Cardiac septum (tissue), 1 donor: ENCODE measurements at places on chromosomes 13 and 19. TPM values are rescaled to one million over a fixed set of nuclear protein-coding genes. Genes with fewer than 3 reads are reported as not detected.
A peak's percentile ranks its signal among the peaks of the same experiment; 100 is the strongest.

Gene TMEM59L
- 3.0 TPM for total RNA-seq

Gene RYR1
- 1.3 TPM for total RNA-seq

Gene PDX1
- not detected for total RNA-seq

Gene PLEKHG2
- 25.1 TPM for total RNA-seq

Gene DLEU7
- total RNA-seq = not detected

Gene NBEA
- total RNA-seq = 27.3 TPM

Gene CBY2
- total RNA-seq = not detected

DNA sequence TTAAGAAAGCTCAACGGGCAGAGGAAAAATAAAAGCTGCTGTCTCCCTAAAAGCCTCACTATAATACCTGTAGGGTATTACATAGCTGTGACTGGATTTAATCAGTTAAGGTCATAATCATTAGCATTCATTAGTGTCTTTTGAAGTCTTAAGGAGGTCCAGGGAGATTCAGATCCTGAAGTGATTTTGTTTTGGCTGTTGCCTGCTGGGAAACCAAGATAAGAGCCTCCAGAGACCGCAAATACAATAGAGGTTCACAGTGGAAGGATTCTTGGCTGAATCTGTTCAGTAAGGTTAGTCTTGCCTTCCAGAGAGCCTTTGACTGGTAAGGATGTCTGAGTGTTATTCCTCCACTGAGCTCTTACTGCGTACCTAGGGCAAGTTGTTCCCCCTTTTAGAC is 54.0 kb upstream of the TNFRSF19 start:
- DNase-seq = no peak

DNA sequence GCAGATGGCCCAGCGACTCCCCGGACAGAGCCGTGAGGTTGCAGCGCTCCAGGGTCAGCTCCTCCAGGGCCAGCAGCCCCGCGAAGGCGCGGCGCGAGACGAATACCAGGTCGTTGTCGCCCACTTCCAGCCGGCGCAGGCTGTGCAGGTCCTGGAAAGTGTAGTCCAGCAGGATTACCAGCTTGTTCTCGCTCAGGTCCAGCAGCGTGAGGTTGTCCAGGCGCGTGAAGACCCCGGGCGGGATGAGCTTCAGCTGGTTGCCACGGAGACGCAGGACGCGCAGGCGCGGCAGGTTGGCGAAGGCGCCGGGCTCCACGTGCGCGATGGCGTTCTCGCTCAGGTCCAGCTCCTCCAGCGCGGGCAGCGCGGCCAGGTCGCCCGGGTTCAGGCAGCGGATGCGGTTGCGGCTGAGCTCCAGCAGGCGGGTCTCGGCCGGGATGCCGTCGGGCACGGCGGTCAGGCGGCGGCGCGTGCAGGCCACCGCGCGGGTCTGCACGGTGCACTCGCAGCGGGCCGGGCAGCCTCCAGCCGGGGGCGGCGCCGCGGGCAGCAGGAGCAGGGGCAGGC is 9.3 kb upstream of the PEAK3 start:
- DNase-seq = no peak

DNA sequence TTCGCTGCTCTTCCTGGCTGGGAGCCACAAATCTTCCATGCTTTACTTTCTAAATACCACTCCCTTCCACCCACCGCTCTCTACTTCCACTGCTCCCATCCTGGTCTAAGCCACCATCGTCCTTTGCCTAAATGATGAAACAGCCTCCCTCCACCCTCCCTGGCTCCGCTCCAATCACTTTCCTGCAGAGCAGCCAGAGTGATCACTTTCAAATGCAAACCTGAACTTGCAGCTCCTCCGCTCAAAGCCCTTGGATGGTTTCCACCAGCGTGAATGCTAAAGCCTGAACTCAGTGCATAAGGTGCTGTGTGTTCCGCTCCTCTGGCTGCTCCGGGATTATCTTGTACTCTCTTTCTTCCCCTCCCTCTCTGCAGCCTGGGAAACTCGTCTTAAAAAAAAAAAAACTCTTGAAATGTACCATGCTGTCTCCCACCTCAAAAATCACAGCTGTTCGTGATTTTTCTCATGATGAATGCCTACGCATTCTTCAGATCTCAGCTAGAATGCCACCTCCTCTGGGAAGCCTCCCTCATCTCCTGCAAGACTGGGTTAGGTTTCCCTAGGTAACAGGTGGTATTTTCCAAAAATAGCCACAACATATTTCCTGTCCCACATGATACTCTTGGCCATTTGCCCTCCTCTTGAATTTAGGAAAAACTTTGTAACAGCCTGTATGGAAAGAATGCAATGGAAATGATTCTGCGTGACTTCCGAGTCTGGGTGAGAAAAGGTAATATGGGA is 3.7 kb upstream of the SIN3B start:
- DNase-seq = no peak

DNA sequence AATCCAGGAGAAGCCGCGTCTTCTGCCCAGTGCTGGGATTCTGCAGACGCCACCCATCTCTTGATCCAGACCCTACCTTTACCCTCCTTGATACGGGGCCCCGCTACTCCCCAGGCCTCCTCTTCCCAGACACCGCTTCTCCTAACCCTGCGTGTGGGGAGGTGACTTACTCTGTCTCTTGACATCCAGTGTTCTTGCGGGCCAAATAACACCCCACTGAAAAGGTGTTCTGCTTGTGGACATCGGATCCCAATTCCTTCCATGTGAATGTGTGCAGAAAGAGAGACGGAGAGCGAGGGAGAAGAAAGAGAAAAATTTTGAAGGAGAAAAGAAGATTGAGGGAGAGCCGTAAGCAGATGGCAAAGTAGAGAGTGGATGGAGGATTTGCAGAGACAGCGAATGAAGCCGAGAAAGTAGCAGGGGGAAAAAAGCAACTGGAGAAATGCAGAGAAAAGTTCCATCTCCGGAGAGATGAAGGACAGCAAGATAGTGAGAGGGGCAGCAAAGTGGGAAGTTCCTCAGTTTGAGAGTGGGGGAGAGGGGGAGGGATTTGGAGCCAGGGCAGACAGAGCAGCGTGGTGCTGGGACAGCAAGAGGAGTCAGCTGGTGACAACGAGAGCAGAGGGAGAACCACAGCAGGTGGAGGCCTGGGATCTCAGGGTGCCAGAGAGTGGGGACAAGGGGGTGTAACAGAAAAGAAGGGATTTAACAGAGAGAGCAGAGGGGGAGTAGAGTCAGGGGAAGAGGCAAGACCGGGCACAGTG is 814 bp downstream of the ZNF480 start:
- DNase-seq = no peak

DNA sequence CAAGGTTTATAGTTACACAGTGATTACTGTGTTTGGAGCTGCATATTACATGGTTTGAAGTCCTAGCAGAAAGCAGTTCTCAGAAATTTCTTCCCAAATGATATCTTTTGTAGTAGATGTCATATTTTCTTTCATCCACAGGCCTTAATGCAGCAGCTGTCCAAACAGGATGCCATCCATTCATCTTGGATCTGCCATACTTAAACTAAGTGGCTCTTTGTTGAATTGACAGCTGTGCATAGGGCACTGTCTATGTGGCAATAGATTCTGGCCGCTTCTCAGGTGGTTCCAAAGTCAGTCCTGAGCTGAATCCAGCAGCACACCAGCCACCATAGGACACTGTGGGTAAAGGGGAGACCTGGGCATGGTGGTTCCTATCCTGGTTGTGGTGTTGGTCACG is 41.6 kb upstream of the SPRY2 start:
- no peak for DNase-seq

- DNase-seq = no peak
Observed at GRCh38 chr13:37382146-37382545, 216.4 kb downstream of the POSTN start.

DNA sequence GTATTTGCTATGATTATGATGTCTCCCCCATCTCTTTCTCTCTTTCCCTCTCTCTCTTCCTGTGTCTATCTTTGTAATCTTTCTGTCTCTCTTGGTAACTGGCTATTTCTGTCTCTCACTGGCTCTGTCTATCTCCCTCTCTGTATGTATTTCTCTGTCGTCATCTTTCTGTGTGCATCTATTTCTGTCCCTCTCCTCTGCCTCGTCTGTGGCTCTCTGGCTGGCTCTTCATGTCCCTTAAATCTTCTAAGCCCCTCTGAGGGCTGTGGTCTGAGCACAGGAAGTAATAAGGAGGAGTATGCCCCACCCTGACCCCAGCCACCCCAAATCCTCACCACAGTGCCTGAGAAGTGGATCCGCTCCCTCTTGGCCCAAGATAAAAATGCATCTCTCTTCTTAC is 104.4 kb downstream of the DNAJC15 start:
- DNase-seq = no peak

DNA sequence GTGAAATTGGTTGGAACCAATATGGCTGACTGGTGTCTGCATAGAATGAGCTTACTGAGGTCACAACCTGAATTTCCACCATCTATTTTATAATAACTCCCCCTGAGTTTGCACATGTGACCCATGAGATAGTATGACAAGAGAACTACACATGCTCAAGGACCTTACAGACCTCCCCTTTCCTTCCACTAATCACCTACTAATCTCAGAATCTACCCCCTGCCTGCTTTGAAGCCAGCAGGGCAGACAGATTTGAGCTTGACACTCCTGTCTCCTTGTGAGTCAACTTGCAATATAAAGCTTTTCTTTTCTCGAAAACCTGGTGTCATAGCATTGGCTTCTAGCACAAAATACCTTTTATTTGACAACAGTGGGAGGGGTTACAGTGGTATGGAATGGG is 248.4 kb downstream of the RFC3 start:
- no peak for DNase-seq

- DNase-seq = peak; percentile 98
Observed at GRCh38 chr13:50124536-50125303, 109.5 kb downstream of the KCNRG start.

GRCh38 chr13:26529441-26529840 is 28.0 kb upstream of the WASF3 start:
- DNase-seq = no peak

GRCh38 chr13:113851826-113852535 is 11.9 kb downstream of the GAS6 start:
- peak; percentile 43 for DNase-seq

GRCh38 chr19:49019242-49019932 is 2.5 kb upstream of the LHB start:
- DNase-seq = peak; percentile 78

- no peak for DNase-seq
Observed at GRCh38 chr19:1250437-1251260, 2.3 kb downstream of the MIDN start.

GRCh38 chr13:95784900-95785290 is 108.0 kb downstream of the DNAJC3 start:
- DNase-seq = no peak

- no peak for DNase-seq
Observed at GRCh38 chr13:37395544-37395943, 203.0 kb downstream of the POSTN start.

DNA sequence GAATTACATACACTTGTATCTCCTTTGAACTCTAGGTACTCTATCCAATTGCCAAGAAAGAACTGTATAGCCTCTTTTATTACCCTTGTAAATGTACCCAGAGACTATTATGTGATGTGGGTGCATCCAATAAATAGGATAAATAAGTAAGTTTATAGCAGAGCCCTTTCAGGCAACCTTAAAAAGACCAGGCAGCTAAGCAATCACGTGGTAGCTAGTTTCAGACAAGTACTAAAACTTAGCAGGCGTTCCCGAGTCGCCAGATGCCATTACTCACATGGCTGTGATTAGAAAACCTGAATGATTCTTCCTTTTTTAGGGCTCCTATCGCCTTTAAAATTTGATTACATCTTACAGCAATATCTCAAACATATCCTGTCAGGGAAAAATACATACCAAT is 1303.0 kb downstream of the EFNB2 start:
- DNase-seq = no peak

DNA sequence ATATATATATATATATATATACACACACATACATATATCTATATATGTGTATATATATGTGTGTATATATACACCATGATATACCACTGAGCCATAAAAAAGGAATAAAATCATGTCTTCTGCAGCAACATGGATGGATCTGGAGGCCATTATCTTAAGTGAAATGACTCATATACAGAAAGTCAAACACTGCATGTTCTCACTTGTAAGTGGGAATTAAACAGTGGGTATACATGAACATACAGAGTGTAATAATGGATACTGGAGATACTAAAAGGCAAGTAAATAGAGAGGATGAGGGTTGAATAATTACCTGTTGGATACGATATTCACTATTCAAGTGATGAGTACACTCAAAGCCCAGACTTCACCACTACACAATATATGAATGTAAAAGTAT is 332.6 kb downstream of the SLITRK1 start:
- DNase-seq = no peak

- DNase-seq = no peak
Observed at GRCh38 chr19:7505682-7506384, 10.1 kb upstream of the ZNF358 start.

DNA sequence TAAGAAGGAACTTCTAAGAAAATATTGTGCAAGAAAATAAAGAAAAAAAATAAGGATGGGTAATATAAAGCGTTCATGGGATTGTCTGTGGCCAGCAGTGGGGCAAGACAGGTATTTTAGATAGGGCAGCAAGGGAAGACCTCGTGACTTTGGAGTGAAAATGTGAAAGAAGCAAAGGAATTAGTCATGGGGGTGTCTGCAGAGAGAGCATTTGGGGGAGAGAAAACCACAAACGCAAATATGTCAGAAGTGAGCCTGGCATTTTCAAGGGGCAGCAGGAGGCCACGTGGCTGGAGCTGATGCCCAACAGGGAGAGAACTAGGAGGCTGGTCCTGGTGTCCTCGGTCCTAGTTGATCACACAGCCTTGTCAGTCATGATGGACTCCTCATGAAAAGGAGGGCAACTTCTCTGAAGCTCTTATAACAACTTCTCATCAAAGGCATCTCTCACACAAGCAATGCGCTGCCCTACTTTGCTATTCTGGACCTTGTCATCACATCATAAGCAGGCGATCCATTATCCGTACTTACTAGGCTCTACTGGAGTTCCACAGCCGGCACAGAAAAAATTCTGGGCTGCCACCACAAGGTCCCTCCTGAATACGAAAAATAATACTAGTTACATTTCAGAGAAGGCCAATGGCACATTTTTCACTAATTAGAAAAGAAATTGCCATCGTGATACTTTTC is 31.0 kb downstream of the RUBCNL start:
- no peak for DNase-seq

- DNase-seq = no peak
Observed at GRCh38 chr13:96940961-96941360, 53.3 kb downstream of the OXGR1 start.
